ENCODE measurements at places on chromosomes 12 and 14. TPM values are rescaled to one million over a fixed set of nuclear protein-coding genes. Genes with fewer than 3 reads are reported as not detected.

GRCh38 chr12:119695034-119695433 lies 27.1 kb downstream of the PRKAB1 start:
- DNase-seq, result no peak

GRCh38 chr14:100967930-100968329 lies 64.4 kb upstream of the RTL1 start:
- no peak for DNase-seq

Gene CACNA2D4
- 20.8 TPM for total RNA-seq

Gene CLEC4C
- not detected for total RNA-seq

Gene BAG5
- 29.9 TPM for total RNA-seq

Gene NEMP1
- 59.2 TPM for total RNA-seq

Gene AGAP2
- total RNA-seq, result 85.1 TPM

DNA sequence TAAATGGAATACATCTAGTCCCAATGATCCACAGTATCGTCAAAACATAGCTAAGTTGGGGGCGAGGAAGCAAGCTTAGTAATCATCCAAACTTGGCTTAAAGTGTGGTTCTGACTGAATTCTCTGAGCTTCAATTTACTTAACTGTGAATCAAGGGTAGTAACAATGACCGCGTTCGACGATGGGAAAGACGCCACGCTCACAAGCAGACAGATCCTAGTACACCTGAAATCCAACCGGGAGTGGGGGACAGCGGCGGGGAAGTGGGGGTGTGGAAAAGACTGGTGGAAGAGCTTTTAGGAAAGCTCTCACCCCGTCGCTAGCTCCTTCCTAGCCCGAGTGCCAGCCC lies 433 bp downstream of the COX16 start:
- no peak for DNase-seq

DNA sequence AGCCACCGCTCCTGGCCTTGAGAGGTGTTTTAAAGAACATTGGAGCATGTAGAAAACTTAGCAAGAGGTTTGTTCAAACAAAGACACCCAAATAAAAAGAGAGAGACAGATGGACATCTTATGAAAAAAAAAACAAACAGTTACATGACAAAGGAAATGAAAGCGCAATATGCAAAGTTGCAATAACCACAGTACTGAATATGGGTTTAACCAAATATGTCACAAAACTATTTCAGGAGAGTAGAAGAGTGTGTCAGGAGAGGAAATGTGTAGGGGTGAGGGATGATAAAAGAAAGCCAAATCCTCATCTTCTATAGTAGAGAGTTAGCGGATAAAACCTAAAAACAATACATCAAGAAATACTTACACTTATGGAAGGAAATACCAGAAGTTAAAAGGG lies 98.4 kb downstream of the GTF2A1 start:
- DNase-seq, result no peak

GRCh38 chr12:3117591-3118015 lies 40.4 kb downstream of the TSPAN9 start:
- no peak for DNase-seq

DNA sequence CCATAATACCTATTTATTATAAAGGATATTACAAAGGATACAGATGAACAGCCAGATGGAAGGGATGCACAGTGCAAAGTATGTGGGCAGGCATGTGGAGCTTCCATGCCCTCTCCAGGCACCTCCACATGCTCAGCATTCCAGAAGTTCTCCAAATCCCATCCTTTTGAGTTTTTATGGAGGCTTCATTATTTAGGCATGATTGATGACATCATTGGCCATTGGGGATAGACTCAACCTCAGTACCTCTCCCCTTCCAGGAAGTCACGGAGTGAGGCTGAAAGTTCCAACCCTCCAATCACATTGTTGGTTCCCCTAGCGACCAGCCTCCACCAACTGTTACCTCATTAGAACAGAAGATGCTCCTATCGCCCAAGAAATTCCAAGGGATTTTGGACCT lies 156.4 kb downstream of the ATP23 start:
- DNase-seq, result no peak

- DNase-seq, result no peak
These were observed 55.9 kb upstream of the LRRK2 start for GRCh38 chr12:40168868-40169267.

Gene KLRB1
- 19.4 TPM for total RNA-seq

DNA sequence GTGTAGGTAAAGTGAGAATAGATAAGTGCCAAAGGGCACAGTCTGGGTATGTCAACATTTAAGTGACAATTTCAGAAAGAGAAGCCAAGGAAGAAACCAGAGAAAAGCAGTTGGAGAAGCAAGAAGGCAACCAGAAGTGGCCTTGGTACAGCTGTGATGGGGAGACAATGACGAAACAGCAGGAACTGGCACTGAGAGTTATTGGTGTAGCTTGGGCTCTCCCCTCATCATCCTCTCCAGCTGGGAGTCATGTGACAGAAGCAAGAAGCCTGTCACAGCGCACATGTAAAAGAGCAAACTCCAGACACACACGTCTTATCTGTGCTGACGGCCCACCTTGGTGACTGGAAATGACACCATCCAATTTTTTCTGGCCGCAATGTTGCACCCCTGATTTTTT lies 203.3 kb upstream of the NUDT4 start:
- no peak for DNase-seq

GRCh38 chr12:93918900-93919299 lies 229.5 kb upstream of the PLXNC1 start:
- no peak for DNase-seq

DNA sequence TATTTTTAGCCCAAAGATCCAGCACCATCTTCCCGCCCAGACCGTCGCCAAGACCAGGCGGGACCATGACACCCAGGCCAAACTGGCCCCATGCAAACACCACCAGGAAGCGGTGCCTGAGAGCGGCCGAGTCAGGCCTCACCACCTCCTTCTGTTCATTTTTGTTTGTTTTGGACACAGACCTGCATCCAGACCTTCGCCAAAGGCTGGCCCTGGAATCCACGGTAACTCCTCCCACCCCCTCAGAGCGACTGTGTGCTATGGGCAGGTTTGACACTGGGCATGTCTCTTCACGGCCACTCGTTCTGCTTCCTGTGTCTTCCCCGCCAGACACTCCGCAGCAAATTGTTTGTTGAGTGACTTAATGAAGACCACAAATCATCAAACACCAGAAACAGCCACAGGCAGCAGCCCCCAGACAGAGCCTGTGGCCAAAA lies 47.1 kb downstream of the NCOR2 start:
- DNase-seq, result no peak
